Type B pancreatic cell (in vitro differentiated cells): ENCODE measurements at places on chromosomes 11 and 22. TPM values are rescaled to one million over a fixed set of nuclear protein-coding genes. Genes with fewer than 3 reads are reported as not detected.

The FOLH1 gene
- 2.9 TPM in 1 of 2 replicates, not detected in the other for total RNA-seq

The HTR3B gene
- total RNA-seq, result 0.17 TPM in 2 replicates

The RHOD gene
- total RNA-seq, result 21.2 and 95.6 TPM in 2 replicates

The PGM2L1 gene
- 5.0 and 10.3 TPM in 2 replicates for total RNA-seq

The UBQLN3 gene
- not detected in 2 replicates for total RNA-seq

The OR8D1 gene
- total RNA-seq, result not detected in 2 replicates

The GTSE1 gene
- total RNA-seq, result 12.3 and 39.6 TPM in 2 replicates

The PHF21A gene
- 62.4 TPM in 2 replicates for total RNA-seq

The AQP11 gene
- total RNA-seq, result 2.4 and 4.1 TPM in 2 replicates

The RGL4 gene
- total RNA-seq, result not detected in 2 replicates

The MUC6 gene
- total RNA-seq, result 0.38 and 0.46 TPM in 2 replicates

The OR51E1 gene
- 0.48 and 0.51 TPM in 2 replicates for total RNA-seq

The EIF4G2 gene
- total RNA-seq, result 1,043 and 1,092 TPM in 2 replicates

The APOL4 gene
- 0.67 and 1.4 TPM in 2 replicates for total RNA-seq

The TBX10 gene
- total RNA-seq, result not detected in 2 replicates

The B4GAT1 gene
- 16.0 and 31.9 TPM in 2 replicates for total RNA-seq

The ACCS gene
- 14.2 and 17.9 TPM in 2 replicates for total RNA-seq

The ST14 gene
- 71.7 and 170 TPM in 2 replicates for total RNA-seq

The GGT5 gene
- 0.14 and 0.80 TPM in 2 replicates for total RNA-seq

The SPON1 gene
- 14.8 and 31.7 TPM in 2 replicates for total RNA-seq

The CADM1 gene
- total RNA-seq, result 102 and 150 TPM in 2 replicates

The SLC22A9 gene
- 0.19 and 0.24 TPM in 2 replicates for total RNA-seq

The EHF gene
- 31.5 and 44.8 TPM in 2 replicates for total RNA-seq

The CCDC88B gene
- 2.8 and 3.1 TPM in 2 replicates for total RNA-seq

The C1QTNF6 gene
- 23.2 and 26.2 TPM in 2 replicates for total RNA-seq

The GALNT18 gene
- 9.8 and 11.7 TPM in 2 replicates for total RNA-seq

The BATF2 gene
- total RNA-seq, result 1.0 TPM in 2 replicates

The POLD3 gene
- total RNA-seq, result 19.9 and 32.9 TPM in 2 replicates

The HEPHL1 gene
- total RNA-seq, result 0.05 TPM in 1 of 2 replicates, not detected in the other

The ARHGAP42 gene
- total RNA-seq, result 10.5 and 22.6 TPM in 2 replicates

The SHISAL1 gene
- total RNA-seq, result 2.3 and 2.8 TPM in 2 replicates

The ZPR1 gene
- 41.2 and 57.0 TPM in 2 replicates for total RNA-seq

The E2F8 gene
- total RNA-seq, result 4.3 and 12.2 TPM in 2 replicates

The SPI1 gene
- total RNA-seq, result not detected in 2 replicates

The B3GAT1 gene
- 3.5 and 4.8 TPM in 2 replicates for total RNA-seq

The ST13 gene
- total RNA-seq, result 252 and 317 TPM in 2 replicates

The DERL3 gene
- total RNA-seq, result 2.6 and 9.5 TPM in 2 replicates

The DEPDC7 gene
- 3.7 and 6.6 TPM in 2 replicates for total RNA-seq

The FADS3 gene
- 4.4 and 10.0 TPM in 2 replicates for total RNA-seq

The SCGB1A1 gene
- not detected in 2 replicates for total RNA-seq

The DSCAML1 gene
- total RNA-seq, result 5.8 and 9.8 TPM in 2 replicates

The CCDC81 gene
- 0.79 and 3.2 TPM in 2 replicates for total RNA-seq

The KCTD21 gene
- total RNA-seq, result 9.7 and 10.7 TPM in 2 replicates

The OR4C3 gene
- not detected in 2 replicates for total RNA-seq

The EMID1 gene
- 4.2 and 11.4 TPM in 2 replicates for total RNA-seq

The BCO2 gene
- total RNA-seq, result 2.2 and 2.7 TPM in 2 replicates

The FAT3 gene
- 31.5 and 70.0 TPM in 2 replicates for total RNA-seq

The GLB1L3 gene
- total RNA-seq, result not detected in 2 replicates

The BIK gene
- total RNA-seq, result 5.4 and 37.9 TPM in 2 replicates

The RAB36 gene
- total RNA-seq, result 6.8 and 18.4 TPM in 2 replicates
